ENCODE measurements at places on chromosomes 12 and 14.

- DNase-seq: no peak
Measured at GRCh38 chr12:95497031-95497430, 23.1 kb downstream of the METAP2 start.

DNA sequence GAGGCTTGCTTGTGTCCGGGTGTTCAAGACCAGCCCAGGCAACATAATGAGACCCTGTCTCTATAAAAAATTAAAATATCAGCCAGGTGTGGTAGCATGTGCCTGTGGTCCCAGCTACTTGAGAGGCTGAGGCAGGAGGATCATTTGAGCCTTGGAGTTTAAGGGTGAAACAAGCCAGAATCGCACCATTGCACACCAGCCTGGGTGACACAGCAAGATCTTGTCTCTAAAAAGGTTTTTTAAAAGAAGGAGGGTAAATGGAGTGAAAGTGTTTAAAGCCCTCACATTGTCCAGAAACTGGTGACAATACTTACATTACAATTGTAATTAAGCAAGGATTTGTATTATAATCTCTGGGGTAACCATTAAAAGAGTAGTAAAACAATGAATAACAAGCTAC, 64.2 kb downstream of the SINHCAF start:
- no peak for DNase-seq

GRCh38 chr14:34067587-34067986, 116.7 kb upstream of the EGLN3 start:
- DNase-seq: no peak

DNA sequence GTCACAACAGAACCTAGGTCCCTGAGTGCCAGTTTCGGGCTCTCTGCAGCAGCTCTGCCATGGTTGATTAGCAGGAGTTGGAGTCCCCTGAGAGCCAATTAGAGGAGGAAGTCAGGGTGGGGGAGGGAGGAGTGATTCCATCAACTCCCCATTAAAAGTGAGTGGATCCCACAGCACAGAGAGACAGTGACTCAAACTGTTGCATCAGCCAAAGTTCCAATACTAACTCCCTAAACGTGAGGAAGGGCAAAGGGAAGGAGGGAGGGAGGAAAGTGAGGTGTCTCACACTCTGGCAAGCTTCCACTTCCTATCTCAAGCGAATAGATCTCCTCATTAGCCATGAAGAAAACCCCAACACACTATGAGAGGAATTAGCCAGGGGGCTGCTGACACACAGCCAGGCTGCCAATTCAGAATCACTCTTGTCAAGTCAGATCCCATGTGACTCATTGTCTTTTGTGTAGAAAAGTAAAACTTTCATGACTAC, 23.6 kb downstream of the OR11H4 start:
- DNase-seq: no peak

DNA sequence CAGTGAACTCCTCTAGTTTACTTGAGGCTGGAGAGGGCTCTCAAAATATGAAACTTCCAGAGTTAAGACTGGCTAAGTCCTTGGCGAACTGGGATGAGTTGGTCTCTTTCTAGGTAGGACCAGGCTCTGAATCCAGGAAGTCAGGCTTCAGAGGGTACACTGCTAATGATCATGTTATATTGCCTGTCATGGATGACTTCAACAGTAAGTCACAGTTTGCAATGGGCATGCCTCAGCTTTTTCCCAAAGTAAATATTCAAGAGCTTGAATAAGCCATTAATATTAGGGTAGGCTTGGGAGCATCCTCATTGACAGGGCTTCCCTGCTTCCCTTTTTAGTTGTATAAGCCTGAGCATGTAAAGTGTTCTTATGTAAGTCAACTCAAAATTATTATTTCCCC, 61.7 kb upstream of the PTHLH start:
- DNase-seq: no peak

- DNase-seq: no peak
Measured at GRCh38 chr14:21475767-21476522, 814 bp downstream of the RAB2B start.

All from right forelimb (tissue), 1 donor.